ENCODE measurements at places on chromosomes 2 and 18.

- no peak for DNase-seq
Measured at GRCh38 chr2:118090387-118091139, 2.3 kb downstream of the INSIG2 start.

GRCh38 chr2:224145751-224146355, 106.8 kb upstream of the SERPINE2 start:
- no peak for DNase-seq

DNA sequence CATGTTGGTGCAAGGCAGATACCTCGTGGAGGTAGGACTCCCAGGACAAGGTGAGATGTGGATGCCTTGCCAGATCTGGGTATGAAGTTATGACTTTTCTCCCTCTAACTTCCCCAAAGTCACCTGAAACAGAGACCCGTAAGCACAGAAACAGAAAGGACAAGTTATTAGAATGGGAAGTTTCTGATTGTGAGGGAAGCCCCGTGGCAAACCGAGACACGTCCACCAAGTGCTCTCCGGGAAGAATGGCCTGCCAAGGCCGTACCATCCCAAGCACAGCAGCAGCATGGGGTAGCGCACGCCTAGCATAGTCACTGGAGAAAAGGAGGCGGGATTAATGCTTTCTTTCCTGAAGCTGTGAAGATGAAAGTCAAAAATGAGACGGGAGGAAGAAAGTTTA, 110.6 kb downstream of the ZNF532 start:
- no peak for DNase-seq

DNA sequence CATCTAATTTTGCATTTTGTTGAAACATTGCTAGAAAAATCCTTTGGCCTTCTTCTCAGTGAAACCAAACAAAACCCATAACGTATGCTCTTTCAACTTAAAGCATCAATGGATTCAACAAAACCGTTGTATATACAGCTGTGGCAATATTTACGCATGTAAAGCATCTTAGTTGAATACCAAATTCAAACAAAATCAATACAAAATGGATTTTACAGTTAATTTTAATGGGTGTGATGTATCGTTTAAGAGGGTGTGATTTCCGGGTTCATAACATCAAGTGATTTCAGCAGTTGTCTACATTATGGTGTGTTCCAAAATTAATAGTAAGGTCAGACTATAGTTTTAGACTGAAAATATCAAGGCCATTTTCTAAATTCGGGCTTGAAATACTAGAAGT, 198.2 kb downstream of the TGIF1 start:
- no peak for DNase-seq

- DNase-seq: peak; percentile 1
Measured at GRCh38 chr18:56639104-56639381, 651 bp upstream of the TXNL1 start.

GRCh38 chr2:214730800-214731407, 78.6 kb downstream of the BARD1 start:
- no peak for DNase-seq

DNA sequence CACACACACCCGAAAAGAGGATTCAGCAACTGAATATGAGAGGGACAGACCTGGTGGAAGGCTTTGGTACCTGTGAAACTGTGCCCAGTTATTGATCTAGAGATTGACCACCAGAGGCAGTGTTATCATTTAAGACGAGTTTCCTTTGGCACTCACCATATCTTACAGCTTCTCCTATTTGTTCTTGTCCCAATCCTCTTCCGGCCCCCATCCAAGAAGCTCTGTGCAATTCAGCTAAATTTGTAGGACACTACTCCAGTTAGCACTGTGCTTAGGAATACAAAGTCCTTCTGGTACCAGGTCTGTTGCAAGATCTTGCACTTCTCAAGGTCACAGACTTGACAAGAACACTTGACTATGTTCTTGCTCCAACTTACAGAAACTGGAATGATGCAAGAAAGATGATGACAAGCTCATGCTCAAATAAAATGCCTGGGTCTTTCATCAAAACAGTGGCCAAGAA, 177.7 kb downstream of the TMEM247 start:
- DNase-seq: peak; percentile 42

DNA sequence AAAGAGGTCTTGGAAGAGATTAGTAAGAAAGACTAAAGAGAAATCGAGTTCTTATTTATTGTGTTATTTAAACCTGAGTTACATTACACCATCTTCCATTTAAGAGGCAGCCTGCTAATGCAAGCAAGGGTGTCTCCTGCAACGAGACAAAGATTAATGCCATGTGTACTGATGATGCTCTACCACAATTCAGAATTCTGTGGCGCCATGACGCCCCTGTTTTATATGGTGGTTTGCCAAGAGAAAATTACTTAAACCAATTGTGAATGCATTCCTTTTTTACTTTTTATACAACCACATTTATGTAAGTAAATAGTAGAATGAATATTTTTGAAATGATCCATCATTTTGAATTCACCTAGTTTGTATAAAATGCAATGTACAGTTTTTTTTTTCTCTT, 356.1 kb upstream of the ZEB2 start:
- no peak for DNase-seq

- no peak for DNase-seq
Measured at GRCh38 chr2:215567504-215567903, 131.6 kb upstream of the FN1 start.

DNA sequence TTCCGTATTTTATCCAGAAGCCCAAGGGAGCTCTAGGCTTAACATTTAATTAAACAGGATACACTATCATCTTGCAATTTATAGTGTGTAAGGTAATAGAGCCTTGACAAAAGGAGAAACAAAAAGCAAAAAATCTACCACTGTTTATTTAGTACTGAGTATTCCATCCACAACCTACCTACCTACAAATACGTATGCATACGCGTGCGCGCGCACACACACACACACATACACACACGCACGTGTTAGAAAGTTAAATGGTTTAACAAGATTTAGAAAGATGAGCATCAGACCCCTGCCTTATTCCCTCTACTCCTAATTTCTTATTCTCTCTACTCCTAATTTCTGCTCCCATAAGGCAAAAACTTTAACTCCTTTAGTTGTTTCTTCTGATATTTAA, 14.6 kb upstream of the ACTR2 start:
- DNase-seq: peak; percentile 3

- no peak for DNase-seq
Measured at GRCh38 chr18:52747869-52748268, 407.9 kb downstream of the DCC start.

DNA sequence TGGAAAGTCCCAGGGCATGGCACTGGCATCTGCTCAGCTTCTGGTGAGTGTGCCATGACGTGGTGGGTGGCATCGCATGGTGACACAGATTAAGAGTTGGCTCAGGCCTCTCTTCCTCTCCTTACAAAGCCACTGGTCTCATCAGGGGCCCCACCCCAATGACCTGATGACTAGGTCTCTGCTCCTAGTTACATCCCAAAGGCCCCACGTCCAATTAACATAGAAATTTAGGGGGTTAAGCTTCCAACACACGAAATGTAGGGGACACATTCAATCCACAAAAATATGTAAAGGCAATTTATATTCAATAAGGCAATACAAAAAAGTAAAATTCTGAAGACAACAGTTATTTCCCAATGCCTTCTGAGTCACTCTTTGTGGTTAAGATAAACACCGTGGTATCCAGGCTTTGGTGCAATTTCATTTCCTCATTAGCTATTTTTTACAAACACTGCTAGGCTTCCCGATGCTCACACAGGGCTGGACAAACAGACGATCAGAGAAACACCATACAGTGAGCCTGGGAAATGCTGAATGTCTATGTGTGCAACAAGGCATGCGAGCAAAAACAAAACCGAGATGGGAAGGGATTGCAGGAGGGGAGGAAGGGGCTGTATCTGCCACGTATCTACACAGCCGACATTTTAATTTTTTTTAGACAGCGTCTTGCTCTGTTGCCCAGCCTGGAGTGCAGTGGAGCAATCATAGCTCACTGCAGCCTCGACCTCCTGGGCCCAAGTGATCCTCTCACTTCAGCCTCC, 67.2 kb downstream of the MBP start:
- DNase-seq: no peak

- no peak for DNase-seq
Measured at GRCh38 chr2:149733936-149734685, 146.5 kb upstream of the MMADHC start.

- peak; percentile 86 for DNase-seq
Measured at GRCh38 chr2:231297108-231297908, 98.2 kb upstream of the B3GNT7 start.

All from neural progenitor cell (in vitro differentiated cells).